Neural progenitor cell (in vitro differentiated cells): ENCODE measurements at places on chromosomes 4 and X.

- no peak for DNase-seq
These were observed 91.1 kb downstream of the P2RY10 start for GRCh38 chrX:79036157-79036880.

GRCh38 chrX:79452881-79453280 lies 85.7 kb upstream of the ITM2A start:
- no peak for DNase-seq

GRCh38 chr4:139736274-139736660 lies 70.6 kb downstream of the MGST2 start:
- peak; percentile 43 for DNase-seq

DNA sequence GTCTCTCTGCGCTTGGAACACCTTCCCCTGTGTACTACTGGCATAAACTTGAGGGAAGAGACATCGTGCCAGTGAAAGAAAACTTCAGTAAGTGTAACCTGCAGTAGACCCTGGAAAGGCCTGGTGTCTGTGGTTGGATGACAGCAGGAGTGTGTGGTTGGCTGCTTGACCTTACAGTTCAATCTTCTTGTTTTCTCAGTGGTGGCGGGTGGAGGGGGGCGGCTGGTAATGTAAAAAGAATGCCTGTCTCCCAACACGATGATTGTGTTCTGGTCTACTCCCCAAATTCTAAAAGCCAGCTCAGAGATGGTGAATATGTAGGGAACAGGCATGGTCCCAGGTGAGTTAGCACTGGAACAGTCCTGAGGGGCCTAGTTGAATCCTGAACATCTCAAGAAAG lies 18.6 kb downstream of the PSMD10 start:
- DNase-seq, result no peak

GRCh38 chr4:55321707-55322264 lies 24.3 kb upstream of the SRD5A3 start:
- peak; percentile 93 for DNase-seq

DNA sequence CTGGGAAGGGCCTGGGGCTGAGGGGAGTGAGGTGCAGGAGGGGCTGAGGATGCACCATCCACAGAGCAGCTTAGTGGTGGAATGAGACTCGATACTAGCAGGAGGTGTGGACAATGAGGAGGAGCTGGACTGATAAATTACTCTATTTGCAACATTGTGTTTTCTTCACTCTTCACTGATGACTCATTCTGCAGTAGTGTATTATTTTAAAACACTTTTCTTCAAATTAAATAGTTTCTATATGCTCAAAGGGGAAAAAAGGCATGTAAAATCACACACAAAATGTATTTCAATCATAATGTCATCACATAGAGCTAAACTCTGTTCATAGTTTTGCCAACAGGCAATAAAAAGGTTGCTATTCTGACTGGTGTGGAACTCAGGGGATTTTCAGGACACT lies 467.0 kb upstream of the CTSO start:
- DNase-seq, result no peak
